RPMI7951 (cell line): ENCODE measurements at places on chromosomes 6 and 20. TPM values are rescaled to one million over a fixed set of nuclear protein-coding genes. Genes with fewer than 3 reads are reported as not detected.

OR2J3 gene
- total RNA-seq: not detected in 2 replicates

GJA10 gene
- not detected in 2 replicates for total RNA-seq

CPNE5 gene
- not detected in 2 replicates for total RNA-seq

HRH3 gene
- not detected in 2 replicates for total RNA-seq
